ENCODE measurements at places on chromosomes 2 and 18.

- no peak for DNase-seq
These were observed 36.8 kb downstream of the PARD6G start for GRCh38 chr18:80210312-80211083.

GRCh38 chr18:54873884-54874255 lies 45.6 kb downstream of the RAB27B start:
- DNase-seq = no peak

DNA sequence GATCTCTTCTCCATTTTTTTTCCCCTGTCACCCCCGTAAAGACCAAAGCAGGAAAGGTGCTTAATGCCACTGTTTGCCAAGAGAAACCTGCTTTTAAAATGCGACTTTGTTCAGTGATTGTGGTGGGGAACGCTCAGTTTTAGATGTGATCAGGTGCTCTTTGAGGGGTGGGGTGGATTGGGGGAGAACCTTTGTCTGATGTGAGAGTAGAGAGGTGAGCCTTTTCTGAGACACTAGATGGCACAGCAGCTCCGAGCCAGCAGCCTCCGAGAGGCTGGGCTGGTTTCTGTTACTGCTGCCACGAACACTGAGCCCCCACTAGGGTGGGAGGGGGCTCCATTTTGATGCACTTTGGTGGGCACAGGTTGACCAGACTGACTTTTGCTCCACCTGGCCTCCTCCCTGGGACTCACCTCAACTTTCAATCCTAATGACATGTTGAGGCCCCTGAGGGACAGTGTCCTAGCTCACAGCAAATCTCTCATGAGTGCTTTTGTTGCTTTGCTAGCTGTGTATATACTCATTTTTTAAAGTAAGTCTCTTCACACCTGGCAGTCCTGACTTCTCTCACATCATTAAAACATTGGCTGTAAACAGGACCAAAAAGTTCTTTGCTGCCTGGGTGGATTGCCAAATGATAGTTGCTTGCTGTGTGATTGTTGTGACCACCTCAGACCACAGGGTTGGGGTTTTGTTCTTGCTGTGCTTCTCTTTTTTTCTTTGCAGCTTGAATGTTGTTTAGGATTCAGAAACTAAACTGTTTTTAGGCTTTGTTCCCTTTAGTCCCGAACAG lies 98.2 kb upstream of the MAP3K20 start:
- no peak for DNase-seq

DNA sequence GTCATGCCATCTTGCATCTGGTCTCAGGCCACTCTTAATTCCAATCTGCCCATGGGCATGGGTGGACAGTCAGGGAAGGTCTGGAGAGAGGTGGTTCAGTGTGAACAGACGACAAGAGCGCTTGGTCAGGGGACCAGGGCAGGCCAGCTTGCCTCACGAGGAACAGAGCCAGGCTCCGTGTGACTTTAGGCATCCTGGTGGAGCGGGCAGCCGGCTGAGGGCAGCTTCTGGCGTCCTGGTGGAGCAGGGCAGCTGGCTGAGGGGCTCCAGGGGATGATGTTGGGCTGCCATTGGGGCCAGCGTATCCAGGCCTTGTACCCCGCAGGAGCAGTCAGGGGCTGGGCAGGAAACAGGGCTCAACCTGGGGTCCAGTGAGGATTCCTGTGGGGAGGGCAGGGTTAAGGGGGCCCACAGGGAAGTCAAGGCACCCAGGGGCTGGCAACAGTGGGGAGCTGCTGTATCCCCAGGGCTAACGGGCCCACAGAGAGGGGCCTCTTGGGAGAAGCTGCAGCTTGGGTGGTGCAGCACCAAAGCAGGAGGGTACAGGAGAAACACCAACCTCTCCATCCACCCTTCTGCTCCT lies 197.9 kb upstream of the TWIST2 start:
- no peak for DNase-seq

GRCh38 chr18:74450626-74451025 lies 6.5 kb downstream of the DIPK1C start:
- DNase-seq = no peak

DNA sequence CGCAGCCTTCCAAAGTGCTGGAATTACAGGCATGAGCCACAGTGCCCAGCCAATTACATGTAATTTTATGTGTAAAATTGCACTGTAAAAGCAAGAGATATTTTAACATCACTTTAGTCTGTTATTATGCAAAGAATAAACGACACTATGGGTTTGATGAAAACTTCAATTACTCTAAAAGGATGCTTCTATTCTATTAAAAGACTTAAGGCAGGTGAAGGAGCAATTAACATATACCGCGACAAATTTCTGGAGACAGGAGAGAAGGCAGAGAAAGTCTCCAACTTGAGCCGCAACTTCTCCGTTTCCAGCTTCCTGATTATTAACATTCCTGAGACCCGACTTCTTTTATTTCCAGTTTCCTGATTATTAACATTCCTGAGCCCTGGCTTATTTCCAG lies 53.7 kb downstream of the FAM210A start:
- no peak for DNase-seq

DNA sequence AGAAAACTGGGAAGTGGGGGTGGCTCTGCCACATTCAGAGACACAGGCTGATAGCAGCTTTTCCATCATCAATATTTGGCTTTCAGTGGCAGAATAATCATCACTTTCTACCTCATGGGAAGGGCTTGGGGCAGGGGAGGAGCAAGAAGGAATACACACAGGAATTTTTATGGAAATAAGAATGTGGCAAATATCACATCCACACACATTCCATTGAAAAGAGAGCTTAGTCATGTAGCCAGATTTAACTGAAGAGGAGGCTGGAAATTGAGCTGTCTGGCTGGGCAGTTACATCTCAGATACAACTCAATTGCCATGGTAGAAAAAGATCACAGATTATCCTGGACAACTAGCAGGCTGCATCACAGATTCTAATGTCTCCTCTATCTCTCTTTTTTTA lies 1474.0 kb upstream of the ACVR2A start:
- no peak for DNase-seq

DNA sequence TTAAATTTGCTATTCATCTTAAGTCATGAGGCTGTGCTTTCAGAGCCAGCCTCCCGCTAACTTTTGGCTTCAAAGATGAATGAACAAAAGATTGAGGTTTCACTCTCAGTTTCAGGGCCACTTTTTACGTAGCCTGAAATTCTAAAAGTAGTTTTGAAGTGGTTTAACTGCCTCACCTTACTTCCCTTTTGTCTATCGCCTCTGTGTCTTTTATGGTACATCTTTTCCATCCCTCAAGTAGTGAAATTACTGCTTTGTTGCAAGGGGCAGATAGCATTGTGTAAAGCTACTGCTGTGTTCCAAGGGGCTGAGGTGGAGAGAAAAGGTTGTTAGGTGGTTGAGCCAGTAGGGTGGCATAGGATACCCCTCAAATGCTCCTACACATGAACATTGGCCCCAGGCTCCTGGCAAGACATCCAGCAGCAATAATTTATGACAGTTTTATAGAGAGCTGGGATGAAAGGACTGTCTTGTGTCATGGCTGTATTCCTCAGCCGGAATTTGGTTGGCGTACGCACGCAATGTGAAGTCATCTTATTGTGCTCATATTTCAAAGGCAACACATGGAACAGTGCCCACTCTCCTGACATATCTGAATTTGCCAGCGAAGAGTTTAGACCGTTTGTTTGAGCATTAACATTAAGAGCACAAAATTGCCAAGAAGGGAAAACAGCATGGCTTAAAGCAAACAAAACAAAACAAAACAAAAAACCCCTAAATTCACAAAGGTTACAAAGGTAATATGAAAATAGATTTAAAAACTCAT lies 32.2 kb downstream of the QPCT start:
- DNase-seq = no peak

DNA sequence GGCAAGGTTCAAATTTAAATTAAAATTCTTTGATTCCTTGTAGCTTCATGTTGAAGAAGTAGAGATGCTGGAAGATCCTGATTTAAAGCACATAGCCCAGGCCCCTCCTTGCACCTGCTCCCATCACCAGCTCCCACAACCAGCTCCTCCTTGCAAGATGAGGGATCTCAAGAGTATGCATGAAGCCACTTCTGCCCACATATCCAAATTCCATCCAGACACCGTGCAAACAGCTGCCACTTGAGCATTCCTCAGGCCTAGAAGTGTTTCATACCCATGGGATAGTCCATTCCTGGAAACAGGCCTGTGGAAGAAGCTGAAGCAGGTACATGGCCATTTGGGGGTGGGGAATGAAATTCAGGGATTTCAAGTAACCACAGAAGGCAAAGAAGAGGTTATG lies 32.4 kb upstream of the ITPRID2 start:
- no peak for DNase-seq

GRCh38 chr2:202098291-202098690 lies 25.2 kb downstream of the KIAA2012 start:
- no peak for DNase-seq

- DNase-seq = no peak
These were observed 198.9 kb upstream of the RBBP8 start for GRCh38 chr18:22734105-22734661.

DNA sequence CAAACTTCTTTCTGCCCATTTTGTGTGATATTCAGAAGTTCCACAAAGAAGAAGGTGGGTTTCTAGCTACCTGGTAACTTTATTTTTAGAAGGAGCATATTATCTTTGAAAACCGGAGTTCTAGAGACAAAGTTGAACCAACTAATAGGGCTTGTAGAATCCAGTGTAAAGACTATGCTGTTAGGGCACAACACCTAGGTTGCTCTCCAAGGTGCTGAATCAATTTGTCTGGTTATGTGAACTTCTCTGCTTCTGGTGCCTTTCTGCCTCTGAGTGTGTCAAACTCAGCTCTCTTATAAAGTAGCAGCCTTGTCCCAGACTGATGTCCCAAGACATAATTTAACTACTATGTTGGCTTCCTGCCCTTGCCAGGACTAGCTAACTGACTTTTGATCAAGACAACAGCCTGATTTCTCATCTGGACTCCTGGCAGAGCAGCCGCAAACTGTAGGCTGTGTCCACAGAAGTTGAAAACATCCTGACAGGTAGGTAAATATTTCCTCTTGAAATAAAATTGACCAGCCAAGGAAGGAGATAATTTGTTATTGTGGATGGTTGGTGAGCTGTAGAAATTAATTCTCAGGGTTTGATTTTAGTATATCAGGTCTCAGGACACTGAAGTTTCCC lies 119.4 kb downstream of the CYRIA start:
- no peak for DNase-seq

- DNase-seq = no peak
These were observed 856.8 kb downstream of the DPP10 start for GRCh38 chr2:115299199-115299598.

- no peak for DNase-seq
These were observed 2.6 kb upstream of the CATIP start for GRCh38 chr2:218354045-218354444.

GRCh38 chr2:16199882-16200553 lies 259.7 kb downstream of the MYCN start:
- no peak for DNase-seq

DNA sequence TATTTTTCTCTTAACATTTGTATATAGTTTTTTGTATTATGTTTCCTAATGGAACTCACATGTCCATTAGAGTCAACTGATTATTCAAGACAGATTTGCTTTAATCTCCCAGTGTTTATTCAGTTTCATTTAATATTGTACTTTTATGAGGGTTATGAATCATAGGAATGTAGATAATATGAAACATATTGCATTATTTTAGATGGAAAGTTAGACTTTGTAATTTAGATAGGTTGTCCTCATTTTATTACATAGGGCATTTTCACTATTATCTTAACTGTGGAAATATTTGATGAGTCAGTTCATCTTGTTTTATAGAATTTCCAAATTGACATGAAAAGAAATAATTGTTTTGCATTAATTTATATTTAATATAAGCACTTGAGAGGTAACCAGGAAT lies 240.8 kb downstream of the PLCL1 start:
- DNase-seq = no peak

- no peak for DNase-seq
These were observed 81.5 kb downstream of the DIS3L2 start for GRCh38 chr2:232042911-232043574.

GRCh38 chr2:218063896-218064295 lies 5.2 kb upstream of the RUFY4 start:
- DNase-seq = no peak

- no peak for DNase-seq
These were observed 41.1 kb downstream of the IWS1 start for GRCh38 chr2:127485051-127485693.

- DNase-seq = no peak
These were observed 82.9 kb downstream of the DYSF start for GRCh38 chr2:71536226-71536671.

- no peak for DNase-seq
These were observed 130.8 kb downstream of the NCKAP5 start for GRCh38 chr2:133437492-133437891.

DNA sequence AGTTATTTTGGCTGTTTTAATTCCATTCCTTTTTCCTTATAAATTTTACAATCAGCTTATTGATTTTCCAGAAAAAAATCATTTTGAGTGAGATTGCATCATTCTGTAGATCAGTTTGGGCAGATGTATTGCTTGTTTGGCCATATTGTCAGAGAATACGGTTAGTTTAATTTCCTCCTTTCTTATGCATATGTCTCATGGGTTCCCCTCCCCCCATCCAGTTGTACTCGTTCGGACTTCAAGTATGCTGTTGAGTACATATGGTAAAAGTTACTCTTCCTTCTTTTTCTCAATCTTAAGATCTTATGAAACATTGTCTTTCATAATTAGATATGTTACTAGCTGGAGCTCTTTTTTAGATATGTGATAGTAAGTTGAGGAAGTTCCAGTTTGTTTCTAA lies 131.2 kb upstream of the TTC27 start:
- no peak for DNase-seq

DNA sequence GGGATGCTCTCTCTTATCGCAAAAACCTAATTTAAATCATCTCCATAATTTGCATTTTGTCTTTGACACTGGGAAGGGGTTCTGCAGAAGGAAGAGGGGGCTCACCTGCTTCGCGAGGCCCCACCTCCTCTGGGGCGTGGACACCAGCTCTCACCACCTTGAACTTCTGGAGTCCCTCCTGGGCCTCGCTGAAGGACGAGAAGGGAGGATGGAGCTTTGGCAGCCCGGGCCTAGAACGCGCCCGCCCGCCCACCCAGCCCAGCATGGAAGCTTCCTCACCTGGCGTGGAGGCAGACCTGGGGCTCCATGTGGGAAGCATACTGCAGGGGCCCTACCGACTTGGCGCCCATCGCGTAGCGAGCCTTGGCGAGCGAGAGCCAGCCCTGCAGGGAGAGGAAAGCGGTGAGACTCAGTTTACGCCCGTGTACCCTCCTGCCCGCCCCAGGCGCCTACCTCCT lies 1.1 kb upstream of the IMP4 start:
- DNase-seq = no peak

- DNase-seq = no peak
These were observed 212.6 kb downstream of the ACKR3 start for GRCh38 chr2:236781933-236782816.
